ENCODE measurements at places on chromosomes 6 and 20.
A peak's percentile ranks its signal among the peaks of the same experiment; 100 is the strongest.

- no peak for DNase-seq
Measured at GRCh38 chr6:98579941-98580340, 254.4 kb upstream of the POU3F2 start.

DNA sequence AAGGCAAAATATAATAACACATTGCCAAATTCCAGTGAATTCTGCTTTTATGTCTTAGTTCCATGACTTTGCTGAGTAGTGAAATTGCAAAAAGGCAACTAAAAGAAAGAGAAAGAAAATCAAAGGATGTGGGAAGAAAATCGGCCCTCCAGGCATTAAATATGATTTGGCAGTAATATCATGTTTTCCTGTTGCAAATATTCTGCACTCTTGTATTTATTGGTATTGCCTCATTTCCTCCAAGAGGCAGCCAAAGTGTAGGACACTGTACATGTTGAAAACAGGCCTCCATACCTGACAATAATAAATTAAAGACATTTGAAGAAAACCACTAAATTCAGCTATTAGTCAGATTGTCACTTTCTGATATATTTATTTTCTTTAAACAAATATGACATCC, 460.0 kb upstream of the NOX3 start:
- no peak for DNase-seq

GRCh38 chr6:143867236-143867635, 3.0 kb downstream of the ZC2HC1B start:
- no peak for DNase-seq

- DNase-seq, result no peak
Measured at GRCh38 chr6:75431379-75431778, 62.2 kb downstream of the FILIP1 start.

GRCh38 chr6:170062209-170062914, 228.5 kb downstream of the DLL1 start:
- DNase-seq, result no peak

- DNase-seq, result no peak
Measured at GRCh38 chr6:36135053-36135731, 4.9 kb downstream of the MAPK13 start.

DNA sequence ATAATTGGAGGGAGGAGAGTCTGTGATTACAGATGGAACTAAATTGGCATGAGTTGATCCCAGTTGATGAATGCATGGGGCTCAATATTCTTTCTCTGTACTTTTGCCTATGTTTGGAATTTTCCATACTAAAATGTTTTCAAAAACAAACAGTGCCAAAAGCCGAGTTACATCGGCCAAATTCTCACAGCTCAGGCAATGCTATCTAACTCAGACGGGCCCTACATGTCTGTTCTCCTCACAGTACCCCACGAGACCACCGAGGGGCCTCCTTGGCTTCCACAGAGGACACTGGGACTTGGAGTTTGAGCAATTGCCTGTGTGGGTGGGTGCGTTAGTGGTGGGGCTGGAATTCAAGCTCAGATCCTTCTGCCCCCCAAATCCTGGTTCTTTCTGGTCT, 413.2 kb downstream of the CDH26 start:
- DNase-seq, result no peak

DNA sequence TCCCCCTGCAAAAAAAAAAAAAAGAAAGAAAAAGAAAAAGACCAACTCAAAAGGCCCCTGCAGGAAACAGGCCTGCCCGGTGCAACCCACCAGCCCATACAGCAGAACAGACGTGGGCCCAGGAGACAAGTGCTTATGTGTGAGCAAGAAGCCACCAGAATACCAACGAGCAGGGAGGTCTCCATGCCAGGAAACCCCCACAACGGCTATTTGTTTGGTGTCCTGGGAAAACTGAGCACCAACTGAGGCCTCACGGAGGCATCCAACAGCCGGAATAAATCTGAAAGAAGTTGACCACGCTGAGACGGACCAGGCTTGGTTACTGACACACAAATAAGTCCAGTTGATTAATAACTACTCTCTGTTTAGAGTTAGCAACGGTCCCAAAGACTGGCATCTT, 29.7 kb downstream of the PTPRT start:
- no peak for DNase-seq

- peak; percentile 85 for DNase-seq
Measured at GRCh38 chr6:36679043-36679833, 724 bp downstream of the CDKN1A start.

GRCh38 chr6:5726976-5727718, 279.6 kb downstream of the NRN1 start:
- DNase-seq, result no peak

DNA sequence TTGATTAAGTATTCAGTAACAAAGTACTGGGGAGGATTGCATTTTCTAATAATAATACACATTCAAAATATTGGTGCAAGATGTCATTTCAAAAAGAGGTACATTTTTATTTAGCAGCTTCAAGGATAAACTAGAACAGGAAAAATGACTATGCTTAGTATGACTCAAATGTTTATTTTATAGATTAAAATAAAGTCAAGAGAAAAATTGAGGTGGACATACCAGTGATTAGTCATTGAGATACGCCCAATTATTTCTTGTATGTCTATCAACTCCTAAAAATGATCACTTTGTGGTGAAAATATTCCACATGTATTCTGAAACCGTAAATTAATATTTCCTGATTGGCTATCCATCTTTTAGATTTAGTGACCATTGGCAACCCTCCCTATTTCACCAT, 96.7 kb downstream of the PHF3 start:
- DNase-seq, result no peak

GRCh38 chr6:110744991-110745390, 70.3 kb downstream of the CDK19 start:
- no peak for DNase-seq

- no peak for DNase-seq
Measured at GRCh38 chr6:19734519-19734918, 102.7 kb upstream of the ID4 start.

- DNase-seq, result no peak
Measured at GRCh38 chr6:78830805-78831204, 36.5 kb upstream of the IRAK1BP1 start.

- no peak for DNase-seq
Measured at GRCh38 chr6:46763466-46763865, 16.7 kb downstream of the ANKRD66 start.

- peak; percentile 82 for DNase-seq
Measured at GRCh38 chr20:9838378-9839295, at the start of gene PAK5. TSS of gene PAK5 (minus strand) at chr20:9839076. CDS start at chr20:9644328, 194,748 bp downstream.

DNA sequence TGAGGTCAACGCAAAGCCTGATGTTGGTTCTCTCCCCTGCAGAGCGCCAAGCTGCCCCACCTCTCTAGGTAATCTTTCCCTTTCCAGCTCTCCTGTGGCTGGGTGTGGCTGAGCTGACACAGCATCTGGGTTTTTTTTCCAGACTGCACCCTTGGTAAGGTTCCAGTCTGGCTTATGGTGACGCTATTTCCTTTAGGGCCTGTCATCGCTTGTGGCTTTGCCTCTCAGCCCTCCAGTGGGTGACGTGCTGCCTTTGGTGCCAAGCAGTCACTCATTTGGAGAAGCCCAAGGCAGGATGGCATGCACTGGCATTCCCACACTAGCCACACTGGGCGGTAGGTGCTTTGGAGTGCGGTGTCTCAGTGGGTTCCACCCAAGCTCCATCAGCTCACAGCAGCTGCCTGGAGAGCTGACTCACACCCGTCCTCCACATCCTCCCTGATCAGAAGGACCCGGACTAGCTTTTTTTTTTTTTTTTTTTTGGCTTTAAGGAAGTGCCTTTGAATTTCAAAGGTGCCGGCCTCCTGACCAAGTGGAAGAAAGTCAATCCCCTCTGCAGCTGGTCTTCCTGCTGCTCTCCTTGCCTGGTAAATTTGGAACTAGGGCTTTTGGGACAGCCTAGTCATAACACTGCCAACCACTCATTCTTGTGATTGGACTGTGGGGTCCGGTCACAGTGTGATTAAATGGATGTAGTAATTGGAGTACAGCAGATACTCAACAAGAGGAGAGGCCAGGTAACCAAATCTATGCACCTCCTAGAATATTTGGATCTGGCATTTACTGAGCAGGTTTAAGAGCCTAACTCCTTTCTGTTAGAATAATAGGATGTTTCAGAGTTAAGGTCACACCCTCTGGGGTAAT, 153.6 kb downstream of the CD83 start:
- no peak for DNase-seq

- no peak for DNase-seq
Measured at GRCh38 chr6:50820869-50821264, 2.2 kb downstream of the TFAP2B start.

GRCh38 chr6:117907601-117908245, 659 bp downstream of the SLC35F1 start:
- DNase-seq, result peak; percentile 15

GRCh38 chr6:159213405-159213804, 44.2 kb downstream of the FNDC1 start:
- DNase-seq, result no peak

GRCh38 chr6:5205877-5206850, 54.6 kb downstream of the LYRM4 start:
- peak; percentile 71 for DNase-seq

GRCh38 chr6:166636191-166636933, 9.3 kb upstream of the RPS6KA2 start:
- DNase-seq, result no peak

DNA sequence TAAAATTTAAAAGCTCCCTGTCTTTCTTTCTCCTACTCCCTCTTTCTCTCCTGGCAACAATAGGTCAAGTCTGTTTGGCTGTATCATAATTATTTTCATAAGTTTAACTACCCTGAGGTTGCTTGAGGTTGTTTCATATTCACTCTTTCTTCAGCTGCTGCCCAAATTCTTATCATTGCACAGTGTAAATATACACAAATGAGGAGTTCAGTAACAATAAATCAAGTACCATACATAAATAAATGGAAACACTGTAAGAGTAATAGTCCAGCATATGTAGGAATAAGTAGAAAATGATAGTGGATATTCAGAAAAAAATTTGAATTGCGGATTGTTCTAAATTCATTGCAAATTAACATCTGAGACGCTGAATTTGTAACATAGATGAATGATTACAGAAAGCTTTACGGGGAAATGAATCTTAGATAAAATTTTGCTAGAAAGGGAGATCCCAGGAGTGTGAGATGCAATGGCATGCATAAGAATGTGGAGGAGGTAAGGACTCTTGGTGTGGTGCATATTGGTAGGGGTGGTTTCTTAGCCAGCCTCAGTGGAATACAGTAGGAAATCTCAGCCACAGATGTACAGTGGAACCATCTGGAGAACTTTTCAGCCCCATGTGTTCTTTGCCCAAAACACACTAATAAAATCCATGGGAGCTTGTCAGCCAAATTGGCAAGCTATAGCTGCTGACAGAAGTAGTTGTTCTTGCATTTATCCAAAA, 480.7 kb downstream of the HTR1B start:
- no peak for DNase-seq

DNA sequence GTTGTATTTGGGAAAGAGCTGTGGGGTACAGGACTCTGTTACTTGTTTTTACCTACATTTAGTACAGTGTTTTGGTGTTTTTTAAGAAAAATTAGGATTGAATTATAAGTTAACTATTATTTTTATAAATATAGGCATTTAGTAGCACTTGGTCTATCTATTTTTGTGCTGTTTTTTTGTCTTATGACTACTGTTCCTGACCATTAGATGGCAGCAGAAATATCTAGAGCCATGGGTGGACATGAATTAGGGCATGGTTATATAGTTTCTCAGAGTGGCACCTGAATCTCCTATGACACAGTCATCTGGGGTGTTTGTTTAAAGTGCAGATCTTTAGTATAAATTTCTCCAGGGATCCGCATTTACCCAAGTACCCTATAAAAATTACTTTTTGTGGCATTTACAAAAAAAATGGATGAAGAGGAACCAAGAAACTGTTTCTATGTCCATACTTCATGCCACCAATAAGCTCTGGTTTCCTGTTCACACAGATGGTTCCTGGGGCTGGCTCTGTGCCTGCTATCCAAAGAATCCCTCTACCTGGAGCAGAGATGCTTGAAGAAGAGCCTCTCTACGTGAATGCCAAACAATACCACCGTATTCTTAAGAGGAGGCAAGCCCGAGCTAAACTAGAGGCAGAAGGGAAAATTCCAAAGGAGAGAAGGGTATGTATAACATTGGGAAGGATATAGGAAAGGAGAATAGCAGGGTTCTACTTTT, 19.8 kb downstream of the NFYA start:
- no peak for DNase-seq

- DNase-seq, result no peak
Measured at GRCh38 chr6:45105170-45105820, 222.8 kb upstream of the RUNX2 start.

GRCh38 chr6:148523048-148523447, 180.4 kb downstream of the SASH1 start:
- no peak for DNase-seq

DNA sequence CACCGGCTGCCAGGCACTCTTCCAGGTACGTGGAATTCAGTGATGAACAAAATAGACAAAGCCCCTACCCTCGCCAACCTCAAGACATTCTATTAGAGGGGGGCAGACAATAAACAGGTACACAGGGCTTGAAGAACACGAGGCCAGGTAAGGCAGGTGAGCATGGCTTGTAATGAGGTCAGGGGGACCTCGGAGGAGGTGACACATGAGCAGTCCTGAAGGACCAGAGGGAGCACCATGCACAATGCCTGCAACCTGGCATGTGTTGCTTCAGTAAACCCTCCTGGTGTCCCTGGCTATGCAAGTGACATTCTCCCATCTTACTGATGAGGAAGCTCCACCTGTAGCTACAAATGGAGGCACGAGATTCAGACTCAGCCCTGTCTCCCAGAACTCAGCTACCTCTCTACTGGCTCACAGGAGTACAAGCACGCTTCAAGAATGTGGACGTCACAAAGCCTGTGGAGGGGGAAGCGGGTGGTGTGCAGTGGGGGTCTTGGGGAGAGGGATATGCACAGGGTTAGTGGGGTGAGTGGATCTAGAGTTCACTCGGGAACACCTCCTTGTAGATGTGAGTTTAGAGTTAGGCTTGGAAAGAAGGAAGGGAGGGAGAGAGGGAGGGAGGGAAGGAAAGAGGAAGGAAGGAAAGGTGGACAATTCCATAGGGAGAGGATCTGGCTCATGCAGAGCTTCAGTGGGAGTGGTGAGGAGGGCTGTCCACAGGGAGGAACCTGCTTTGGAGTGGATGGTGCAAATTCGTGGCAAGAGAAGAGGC, 7.6 kb upstream of the MAPK13 start:
- DNase-seq, result no peak

GRCh38 chr6:88964509-88964908, 1.1 kb upstream of the RNGTT start:
- DNase-seq, result no peak

GRCh38 chr20:24586523-24586840, 117.1 kb downstream of the SYNDIG1 start:
- no peak for DNase-seq

- DNase-seq, result no peak
Measured at GRCh38 chr6:148200781-148201180, 141.9 kb upstream of the SASH1 start.

GRCh38 chr6:32175711-32176475, at the start of gene AGPAT1:
TSS of gene AGPAT1 (minus strand) at chr6:32176084. CDS start at chr6:32171496, 4,588 bp downstream.
- DNase-seq, result peak; percentile 97

- no peak for DNase-seq
Measured at GRCh38 chr20:9215539-9215938, 146.7 kb downstream of the PLCB4 start.

- no peak for DNase-seq
Measured at GRCh38 chr20:54250691-54251090, 42.8 kb downstream of the PFDN4 start.
